Cerebellar nuclear complex (tissue), 1 donor: ENCODE measurements at places on chromosomes 1 and 21.

DNA sequence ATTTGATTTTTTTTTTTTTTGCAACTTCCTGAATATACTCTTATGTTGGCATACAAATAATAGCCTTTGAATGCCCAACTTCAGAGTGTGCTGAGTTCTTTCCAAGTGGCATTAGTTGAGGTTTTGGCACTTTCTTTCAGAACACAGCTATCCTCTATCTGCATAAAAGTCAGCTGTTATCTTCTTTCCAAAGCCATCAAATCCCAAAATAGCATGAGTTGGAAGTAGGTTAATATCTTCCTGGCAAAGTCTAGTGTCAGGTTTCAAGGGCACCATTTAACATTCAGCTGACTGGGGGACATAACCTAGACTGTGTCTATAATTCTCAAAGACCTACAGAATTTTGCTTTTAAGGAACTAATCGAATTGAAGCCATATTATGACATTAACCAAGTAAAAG lies 223.9 kb downstream of the PLPP3 start:
- DNase-seq: no peak

DNA sequence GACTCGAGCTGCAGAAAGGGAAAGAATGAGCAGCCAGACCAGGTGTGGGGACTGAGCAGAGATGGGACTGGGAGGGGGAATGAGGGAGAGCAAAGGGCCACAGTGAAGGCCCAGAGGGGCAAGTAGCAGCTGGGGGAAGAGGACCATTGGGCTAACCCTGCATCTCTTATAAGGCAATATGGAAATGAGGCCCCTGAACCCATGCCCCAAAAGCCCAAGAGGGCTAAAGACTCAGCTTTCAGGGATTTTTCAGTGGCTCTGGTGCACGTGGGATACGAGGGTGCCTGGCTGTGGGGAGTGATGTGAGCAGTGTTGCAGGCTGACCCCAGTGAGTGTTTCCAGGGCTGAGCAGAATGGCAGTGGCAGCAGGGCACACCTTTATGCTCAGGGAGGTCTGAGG lies 496 bp upstream of the TNNI1 start:
- DNase-seq: no peak

DNA sequence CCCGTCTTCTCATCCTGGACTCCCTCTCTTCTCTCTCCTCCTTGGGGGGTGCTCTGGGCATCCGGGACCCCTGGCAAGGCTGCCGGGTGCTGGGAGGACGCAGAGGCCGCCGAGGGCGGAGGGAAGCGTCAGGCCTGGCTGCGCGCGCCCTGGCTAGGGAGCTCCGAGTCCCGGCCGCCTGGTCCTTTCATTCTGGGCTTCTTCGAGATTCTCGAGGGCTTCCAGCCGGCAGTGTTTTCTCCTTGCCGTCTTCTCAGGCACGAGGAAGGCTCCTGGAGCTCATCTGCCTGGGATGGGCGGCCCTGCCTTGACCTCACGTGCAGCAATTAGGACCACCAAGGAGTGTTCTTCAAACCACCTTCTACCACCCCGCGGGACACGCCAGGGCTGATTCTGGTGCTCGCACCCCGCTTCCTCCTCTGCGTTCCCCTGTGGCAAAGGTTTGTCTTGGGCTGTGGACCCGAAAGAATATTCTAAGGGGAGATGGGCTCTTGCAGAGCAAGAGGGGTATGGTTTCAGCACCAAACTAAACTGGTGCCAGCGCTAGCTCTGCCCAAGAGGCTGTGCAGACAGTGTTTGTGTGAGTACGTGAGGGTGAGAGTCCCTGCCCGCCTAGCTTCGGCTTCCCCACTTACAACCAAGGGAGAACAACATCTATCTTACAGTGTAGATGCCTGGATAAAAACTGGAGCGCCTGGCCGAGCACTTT lies 36.5 kb downstream of the PIK3CD start:
- no peak for DNase-seq

GRCh38 chr1:245428681-245429080 lies 273.9 kb downstream of the KIF26B start:
- no peak for DNase-seq

DNA sequence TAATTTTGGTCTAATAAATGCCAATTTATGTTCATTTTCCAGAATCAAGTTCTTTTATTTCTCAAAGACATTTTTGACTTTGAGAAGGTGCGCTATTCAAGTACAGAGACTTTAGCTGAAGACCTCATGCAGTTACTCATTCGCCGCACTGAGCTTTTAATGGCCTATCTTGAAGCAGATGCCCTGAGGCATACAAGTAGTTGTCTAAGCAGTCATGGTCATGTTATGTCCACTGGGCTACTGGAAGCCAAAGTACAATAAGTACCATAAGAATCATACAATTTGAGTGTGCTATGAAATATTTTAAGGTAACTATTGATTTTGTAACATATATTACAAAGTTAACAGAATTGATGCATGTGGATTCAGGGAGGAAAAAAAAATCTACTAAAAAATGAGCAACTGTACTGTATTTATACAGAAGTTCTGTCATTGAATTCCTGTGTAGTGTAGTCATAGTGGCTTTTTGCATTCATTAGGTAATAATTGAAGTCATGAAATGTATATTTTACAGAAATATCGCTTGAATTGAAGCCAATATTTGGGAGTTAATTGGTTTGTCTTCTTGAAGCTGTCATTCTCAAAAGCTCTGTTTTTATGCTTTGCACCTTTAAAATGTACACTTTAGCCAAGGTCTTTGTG lies 13.5 kb upstream of the NEXN start:
- no peak for DNase-seq

- DNase-seq: no peak
Measured at GRCh38 chr1:32060914-32061313, 11.8 kb upstream of the TMEM39B start.

- no peak for DNase-seq
Measured at GRCh38 chr1:150420560-150421265, 56.8 kb downstream of the RPRD2 start.

- no peak for DNase-seq
Measured at GRCh38 chr1:46188295-46189030, 9.8 kb downstream of the POMGNT1 start.

- DNase-seq: no peak
Measured at GRCh38 chr1:175788586-175789252, 45.3 kb upstream of the TNR start.

DNA sequence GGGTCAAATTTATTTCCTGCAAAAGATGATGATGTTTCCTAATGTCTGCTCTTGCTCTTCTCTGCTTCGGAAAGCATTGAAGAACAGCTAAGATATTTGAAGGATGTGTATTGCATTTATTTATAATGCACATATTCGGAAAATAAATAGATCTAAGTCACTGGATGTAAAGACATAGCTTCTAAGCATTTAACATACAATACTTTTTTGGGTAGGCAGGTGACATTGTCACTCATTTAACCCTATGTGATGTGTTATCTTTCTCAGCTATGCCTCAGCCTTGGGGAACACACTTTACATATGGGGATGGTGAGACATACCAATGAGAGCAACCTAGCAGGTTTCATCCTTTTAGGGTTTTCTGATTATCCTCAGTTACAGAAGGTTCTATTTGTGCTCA lies at the start of gene OR2G2:
TSS of gene OR2G2 (plus strand) at position 301 of the 400 bp plus-strand sequence. CDS start at position 301, 0 bp downstream.
- DNase-seq: no peak

DNA sequence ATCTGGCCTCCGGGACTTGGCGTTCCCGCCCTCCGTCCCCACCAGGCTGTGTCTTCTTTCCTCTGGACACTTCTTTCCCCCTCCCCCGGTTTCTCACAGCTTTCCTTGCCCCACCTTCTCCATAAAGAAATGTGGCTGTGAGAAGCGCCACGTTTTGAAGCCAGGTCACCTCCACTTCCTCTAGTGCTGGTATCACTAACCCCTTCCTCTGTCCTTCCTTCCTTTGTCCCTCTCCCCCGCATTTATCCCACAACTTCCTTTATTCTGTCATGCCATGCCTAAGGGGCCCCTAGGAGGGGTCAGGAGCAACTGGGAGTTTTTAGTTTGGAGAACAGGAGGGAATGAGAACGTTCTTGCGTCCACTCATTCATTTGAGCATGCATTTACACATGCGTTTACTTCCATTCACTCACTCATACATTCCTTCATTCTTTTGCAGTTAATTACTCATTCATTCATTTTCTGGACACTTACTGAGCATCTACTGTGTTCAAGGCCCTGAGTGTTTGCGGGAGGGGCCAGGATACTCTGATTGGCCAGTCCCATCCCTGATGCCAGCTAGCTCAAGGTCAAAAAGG lies 5.0 kb upstream of the ACOT11 start:
- no peak for DNase-seq

DNA sequence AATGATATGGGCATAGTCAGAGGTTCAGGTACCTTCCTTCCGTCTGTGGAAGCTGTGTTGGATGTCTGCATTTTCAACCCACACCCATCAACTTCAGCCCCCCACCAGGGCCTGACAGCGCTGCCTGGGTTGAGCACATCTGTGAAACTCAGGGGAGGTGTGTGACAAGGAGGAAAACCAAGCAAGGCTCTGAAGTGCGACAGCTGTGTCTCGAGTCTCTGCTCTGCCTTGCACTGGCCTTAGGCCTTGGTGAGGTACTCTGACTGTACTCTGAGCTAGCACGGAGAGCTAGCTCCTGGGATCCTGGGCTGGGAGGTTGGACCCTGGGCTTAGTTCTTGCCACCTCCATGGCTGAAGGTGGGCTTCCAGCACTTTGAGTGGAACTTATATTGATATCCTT lies 9.1 kb downstream of the VANGL2 start:
- no peak for DNase-seq

- no peak for DNase-seq
Measured at GRCh38 chr1:183293241-183293640, 107.2 kb downstream of the LAMC2 start.

- no peak for DNase-seq
Measured at GRCh38 chr21:43578677-43579303, 80.5 kb downstream of the HSF2BP start.

DNA sequence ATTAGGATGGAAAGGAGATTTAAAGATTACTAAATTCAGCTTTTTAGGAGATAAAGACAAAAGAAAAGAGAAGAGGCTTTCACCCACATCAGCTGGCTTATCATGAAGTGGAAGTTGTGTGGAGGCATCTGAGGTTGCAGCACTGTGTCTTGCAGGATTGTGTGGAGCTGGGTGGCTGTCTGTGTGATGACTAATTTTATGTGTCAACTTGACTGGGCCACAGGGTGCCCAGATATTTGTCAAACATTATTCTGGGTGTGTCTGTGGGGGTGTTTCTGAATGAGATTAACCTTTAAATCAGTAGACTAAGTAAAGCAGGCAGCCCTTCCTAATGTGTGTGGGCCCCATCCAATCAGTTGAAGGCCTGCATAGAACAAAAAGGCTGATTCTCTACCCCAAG lies 3.9 kb downstream of the KCNA10 start:
- no peak for DNase-seq

DNA sequence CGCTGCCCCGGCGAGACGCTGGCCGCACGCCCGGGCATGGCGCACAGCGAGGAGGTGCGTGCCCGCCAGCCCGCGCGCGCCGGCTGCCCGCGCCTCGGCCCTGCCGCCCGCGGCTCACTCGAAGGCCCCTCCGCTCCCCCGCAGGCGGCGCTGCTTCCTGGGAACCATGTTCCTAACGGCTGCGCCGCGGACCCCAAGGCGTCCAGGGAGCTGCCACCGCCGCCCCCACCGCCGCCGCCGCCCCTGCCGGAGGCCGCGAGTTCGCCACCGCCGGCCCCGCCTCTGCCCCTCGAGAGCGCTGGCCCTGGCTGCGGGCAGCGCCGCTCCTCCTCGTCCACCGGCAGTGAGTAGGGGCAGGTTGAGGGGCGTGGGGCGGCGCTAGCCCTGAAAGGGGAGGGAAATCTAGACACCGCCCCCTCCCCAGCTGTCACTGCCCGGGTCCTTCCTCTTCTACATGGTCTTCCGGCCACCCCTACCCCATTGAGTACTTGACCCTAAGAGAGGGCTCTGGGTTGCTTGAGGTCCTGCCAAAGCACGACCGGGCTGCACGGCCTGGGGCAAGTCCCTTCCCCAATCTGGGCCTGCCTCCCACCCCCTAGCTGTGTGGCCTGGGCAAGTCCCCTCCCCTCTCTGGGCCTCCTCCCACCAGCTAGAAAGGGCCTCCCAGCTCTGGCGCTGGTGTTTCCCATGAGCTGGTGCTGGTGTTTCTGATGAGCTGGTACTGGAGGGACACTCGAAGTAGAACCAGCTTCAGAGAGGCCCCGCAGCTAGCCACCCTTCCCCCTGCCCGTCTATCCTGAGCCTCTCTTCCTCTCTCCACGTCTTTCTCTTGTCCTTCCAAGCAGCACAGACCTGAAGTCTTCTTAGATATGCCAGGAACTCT lies 17.0 kb downstream of the TNFRSF25 start:
- no peak for DNase-seq

DNA sequence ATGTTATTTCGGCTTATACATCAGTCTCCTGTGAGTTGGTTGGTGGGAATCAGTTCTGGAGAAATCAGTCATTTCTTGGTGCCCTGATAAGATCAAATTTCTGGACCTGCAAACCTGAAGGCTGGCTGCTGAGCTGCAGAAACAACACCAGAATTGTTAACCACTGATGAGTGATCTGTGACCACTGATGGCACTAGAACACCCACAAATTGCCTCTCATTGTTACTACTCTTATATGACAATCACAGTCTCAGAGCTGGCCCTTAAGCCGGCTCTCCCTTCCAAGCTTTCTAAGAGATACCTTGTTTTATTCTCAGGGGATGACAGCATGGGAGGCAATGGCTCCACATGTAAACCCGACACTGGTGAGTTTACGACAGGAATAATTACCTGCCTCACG lies 1.9 kb downstream of the C1orf162 start:
- DNase-seq: no peak

DNA sequence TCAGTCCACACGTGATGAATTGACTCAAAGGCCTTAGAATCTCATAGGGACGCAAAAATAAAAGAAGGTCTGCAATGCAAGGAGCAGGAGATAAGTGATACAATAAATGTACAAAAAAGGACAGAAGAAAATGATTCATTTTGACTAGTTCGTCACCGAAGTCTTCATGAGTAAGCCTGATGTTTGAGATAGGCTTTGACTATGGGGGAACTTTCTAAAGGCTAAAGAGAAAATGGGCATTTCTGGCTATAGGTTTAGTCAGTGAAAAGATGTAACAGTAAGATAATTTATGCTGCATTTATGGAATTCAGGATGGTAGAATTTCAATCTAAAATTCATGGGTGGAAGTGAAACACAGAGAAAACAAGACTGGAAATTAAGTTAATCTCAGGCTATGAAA lies 163.0 kb downstream of the ADGRL4 start:
- no peak for DNase-seq

DNA sequence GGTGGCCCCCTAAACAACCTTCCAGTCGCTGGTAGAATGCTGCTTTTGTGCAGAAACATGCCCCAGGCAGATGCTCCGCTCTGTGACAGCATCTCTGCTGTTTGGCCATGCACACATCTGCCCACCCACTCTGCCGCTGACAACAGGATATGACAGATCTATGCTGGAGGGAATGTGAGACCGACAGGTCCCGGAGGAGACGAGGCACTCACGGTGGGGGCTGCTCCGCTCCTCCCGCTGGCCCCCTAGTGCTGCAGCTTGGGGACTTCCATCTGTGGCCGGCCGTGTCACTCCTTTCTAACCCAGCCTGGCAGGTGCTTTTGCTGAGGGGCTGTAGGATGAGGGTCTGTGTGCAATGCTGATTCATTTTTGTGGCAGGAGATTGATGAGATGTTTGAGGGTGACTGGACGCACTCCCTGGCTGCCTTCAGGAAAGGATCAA lies 49.1 kb upstream of the DMRTB1 start:
- no peak for DNase-seq

GRCh38 chr1:3271866-3272265 lies 182.6 kb upstream of the ARHGEF16 start:
- no peak for DNase-seq
